AG09319 (cell line): ENCODE measurements at places on chromosomes 1 and 21.

GRCh38 chr21:26490771-26491170 is 82.3 kb downstream of the CYYR1 start:
- DNase-seq, result no peak

- no peak for DNase-seq
Observed at GRCh38 chr1:89762386-89762778, 58.5 kb upstream of the LRRC8D start.

DNA sequence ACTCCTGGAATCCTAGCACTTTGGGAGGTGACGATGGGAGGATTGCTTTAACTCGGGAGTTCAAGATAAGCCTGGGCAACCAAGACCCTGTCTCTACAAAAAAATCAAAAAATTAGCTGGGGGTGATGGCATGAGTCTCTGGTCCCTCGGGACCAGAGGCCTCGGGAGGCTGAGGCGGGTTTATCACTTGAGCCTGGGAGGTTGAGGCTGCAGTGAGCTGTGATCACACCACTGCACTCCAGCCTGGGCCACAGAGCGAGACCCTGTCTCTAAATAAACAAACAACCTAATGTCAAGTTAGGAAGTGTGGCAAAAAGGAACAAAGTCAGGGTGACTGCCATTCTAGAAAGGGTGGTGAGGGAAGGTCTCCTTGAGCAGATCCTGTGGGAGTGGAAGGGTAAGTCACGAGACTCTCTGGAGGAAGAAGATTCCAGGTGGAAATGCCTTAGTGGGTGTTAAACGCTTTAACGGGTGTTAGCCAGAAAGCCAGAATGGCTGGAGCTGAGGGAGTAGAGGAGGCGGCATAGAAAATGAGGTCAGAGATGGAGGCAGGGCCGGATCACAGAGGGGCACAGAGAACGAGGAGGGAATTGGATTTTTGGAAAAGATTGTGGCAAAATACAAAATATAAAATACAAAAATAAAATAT is 62.2 kb upstream of the ATP5PO start:
- no peak for DNase-seq

GRCh38 chr1:117665556-117666270 is 59.9 kb downstream of the TENT5C start:
- no peak for DNase-seq

GRCh38 chr1:158163000-158163947 is 17.4 kb upstream of the CD1D start:
- DNase-seq, result no peak

DNA sequence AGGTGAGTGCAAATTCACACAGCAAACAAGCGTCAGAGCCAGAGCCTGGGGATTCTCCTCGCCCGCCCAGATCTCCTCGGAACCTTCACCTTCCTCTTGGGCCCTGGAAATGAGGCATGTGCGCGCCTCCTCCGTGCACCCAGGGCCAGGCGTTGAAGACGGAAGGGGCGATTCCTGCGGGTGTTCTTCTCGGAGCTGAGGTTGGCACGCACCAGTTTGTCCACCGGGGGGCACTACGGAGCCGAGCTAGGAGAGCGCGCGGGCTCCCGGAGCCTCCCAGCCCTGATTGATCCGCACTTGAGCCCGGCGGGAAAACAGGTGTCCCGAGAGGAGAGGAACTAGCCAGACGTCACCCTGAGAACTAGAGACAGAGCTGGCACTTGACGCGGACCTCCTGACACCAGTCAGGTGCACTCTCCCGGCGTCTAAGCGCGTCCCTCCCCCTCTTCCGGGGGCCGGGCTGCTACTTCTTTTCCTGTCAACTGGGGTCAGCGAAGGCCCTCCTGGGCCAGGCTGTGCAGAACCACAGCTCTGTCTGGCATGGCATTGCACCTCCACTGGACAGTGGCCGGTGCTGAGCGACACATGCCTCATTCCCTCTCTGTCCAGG is 18.3 kb upstream of the SERINC2 start:
- DNase-seq, result no peak
